A549 treated with ZK216348 at 1 μM for 4 hours (cell line): ENCODE measurements at places on chromosomes 6 and 20. TPM values are rescaled to one million over a fixed set of nuclear protein-coding genes. Genes with fewer than 3 reads are reported as not detected.

SCRT2 gene
- total RNA-seq = not detected in 5 replicates

ACTL10 gene
- total RNA-seq = not detected in 5 replicates

RAD21L1 gene
- not detected in 5 replicates for total RNA-seq

EMILIN3 gene
- total RNA-seq = 0.11 to 0.49 TPM (median 0.46 TPM) in 5 replicates

TRIM40 gene
- total RNA-seq = not detected in 5 replicates

GRIK2 gene
- total RNA-seq = 0.21 to 0.57 TPM (median 0.47 TPM) in 5 replicates

OR2H1 gene
- not detected in 5 replicates for total RNA-seq

GSTA3 gene
- not detected in 5 replicates for total RNA-seq

SAMD5 gene
- total RNA-seq = 0.58 to 0.87 TPM (median 0.70 TPM) in 5 replicates

MUCL3 gene
- 0.08 to 0.17 TPM (median 0.10 TPM) in 5 replicates for total RNA-seq

GPSM3 gene
- 0.16 to 0.88 TPM (median 0.40 TPM) in 5 replicates for total RNA-seq

KIZ gene
- 3.8 to 6.2 TPM (median 4.4 TPM) in 5 replicates for total RNA-seq

ELOVL4 gene
- 1.2 to 2.4 TPM (median 1.6 TPM) in 5 replicates for total RNA-seq

AKAP12 gene
- total RNA-seq = 123 to 215 TPM (median 187 TPM) in 5 replicates

NKX2-4 gene
- total RNA-seq = not detected in 5 replicates

RXRB gene
- total RNA-seq = 14.6 to 23.6 TPM (median 21.7 TPM) in 5 replicates

MROH8 gene
- 0.61 to 1.3 TPM (median 0.74 TPM) in 5 replicates for total RNA-seq

IL17A gene
- not detected in 5 replicates for total RNA-seq

PGBD1 gene
- 3.8 to 6.1 TPM (median 5.0 TPM) in 5 replicates for total RNA-seq

HUS1B gene
- 0.24 to 0.34 TPM (median 0.33 TPM) in 3 of 5 replicates, not detected in the others for total RNA-seq

ISM1 gene
- 0.12 to 0.39 TPM (median 0.20 TPM) in 5 replicates for total RNA-seq

FGD2 gene
- not detected in 5 replicates for total RNA-seq

TNFRSF21 gene
- total RNA-seq = 17.3 to 21.9 TPM (median 18.6 TPM) in 5 replicates

NFKBIL1 gene
- 5.9 to 13.0 TPM (median 12.5 TPM) in 5 replicates for total RNA-seq

IRF4 gene
- total RNA-seq = 0.15 to 2.0 TPM (median 0.40 TPM) in 5 replicates

NOX3 gene
- not detected in 5 replicates for total RNA-seq

RUNX2 gene
- total RNA-seq = 1.2 to 1.9 TPM (median 1.4 TPM) in 5 replicates

PAQR8 gene
- 0.79 to 1.3 TPM (median 1.0 TPM) in 5 replicates for total RNA-seq

EYS gene
- 0.26 TPM in 1 of 5 replicates, not detected in the others for total RNA-seq

GGTLC1 gene
- total RNA-seq = not detected in 5 replicates

TRPC4AP gene
- 41.9 to 62.4 TPM (median 61.0 TPM) in 5 replicates for total RNA-seq

DEFB127 gene
- not detected in 5 replicates for total RNA-seq

PKIB gene
- 0.54 to 0.66 TPM (median 0.66 TPM) in 5 replicates for total RNA-seq

PCED1A gene
- 14.1 to 32.5 TPM (median 29.0 TPM) in 5 replicates for total RNA-seq

DAAM2 gene
- 0.02 to 0.04 TPM in 2 of 5 replicates, not detected in the others for total RNA-seq

PRKN gene
- total RNA-seq = not detected in 5 replicates

VIP gene
- total RNA-seq = not detected in 5 replicates

LRP11 gene
- 23.6 to 43.8 TPM (median 38.1 TPM) in 5 replicates for total RNA-seq

PAK5 gene
- not detected in 5 replicates for total RNA-seq

EDEM2 gene
- 43.4 to 53.1 TPM (median 50.7 TPM) in 5 replicates for total RNA-seq

MAPK14 gene
- 20.8 to 28.4 TPM (median 26.4 TPM) in 5 replicates for total RNA-seq

HSPA1L gene
- total RNA-seq = 1.4 to 2.2 TPM (median 1.9 TPM) in 5 replicates

MRAP2 gene
- total RNA-seq = 1.1 to 2.0 TPM (median 1.8 TPM) in 5 replicates

PDE7B gene
- 0.57 to 1.3 TPM (median 0.97 TPM) in 5 replicates for total RNA-seq

POLH gene
- total RNA-seq = 8.0 to 9.6 TPM (median 9.3 TPM) in 5 replicates

MYO6 gene
- 6.5 to 10.5 TPM (median 8.9 TPM) in 5 replicates for total RNA-seq

IL17F gene
- total RNA-seq = not detected in 5 replicates

PHACTR3 gene
- total RNA-seq = not detected in 5 replicates
